ENCODE measurements at places on chromosomes 6 and 20.

DNA sequence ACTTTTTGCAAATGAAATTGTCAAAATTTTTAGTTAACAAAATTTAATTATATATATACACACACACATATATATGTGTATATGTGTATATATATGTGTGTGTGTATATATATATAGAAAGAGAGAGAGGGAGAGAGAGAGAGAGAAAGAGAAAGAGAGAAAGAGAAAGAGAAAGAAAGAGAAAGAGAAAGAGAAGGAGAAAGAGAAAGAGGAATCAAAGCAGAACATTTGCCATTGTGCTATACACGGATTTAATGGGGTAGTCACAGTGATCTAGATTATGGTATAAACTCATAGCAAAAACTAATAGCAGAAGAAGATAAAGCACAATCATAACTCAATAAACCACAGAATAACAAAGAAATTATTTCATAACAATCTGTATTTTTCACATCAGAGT, 126.7 kb downstream of the DST start:
- no peak for DNase-seq

- no peak for DNase-seq
These were observed 49.9 kb upstream of the PBOV1 start for GRCh38 chr6:138267971-138268895.

DNA sequence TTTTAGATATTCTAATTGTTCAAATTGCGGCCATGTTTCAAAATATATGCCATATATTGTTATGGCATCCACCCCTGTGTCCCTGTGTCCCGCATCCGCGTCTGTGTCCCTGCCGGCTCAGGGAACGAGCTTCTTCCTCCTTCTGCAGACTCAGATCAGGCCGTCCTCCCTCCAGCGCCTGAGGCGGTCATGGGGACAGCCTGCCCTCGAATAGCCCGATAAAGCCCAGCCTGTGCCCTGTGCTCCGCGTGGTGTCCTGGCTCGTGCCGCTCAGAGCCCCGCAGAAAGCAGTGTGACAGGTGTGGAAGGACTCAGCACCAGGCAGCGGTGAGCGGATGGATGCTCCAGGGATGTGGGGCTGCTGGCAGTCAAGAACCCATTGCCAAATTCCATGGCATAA, 663.4 kb upstream of the DEFB115 start:
- DNase-seq, result no peak

GRCh38 chr6:141914646-141915045, 218.1 kb upstream of the GJE1 start:
- no peak for DNase-seq

DNA sequence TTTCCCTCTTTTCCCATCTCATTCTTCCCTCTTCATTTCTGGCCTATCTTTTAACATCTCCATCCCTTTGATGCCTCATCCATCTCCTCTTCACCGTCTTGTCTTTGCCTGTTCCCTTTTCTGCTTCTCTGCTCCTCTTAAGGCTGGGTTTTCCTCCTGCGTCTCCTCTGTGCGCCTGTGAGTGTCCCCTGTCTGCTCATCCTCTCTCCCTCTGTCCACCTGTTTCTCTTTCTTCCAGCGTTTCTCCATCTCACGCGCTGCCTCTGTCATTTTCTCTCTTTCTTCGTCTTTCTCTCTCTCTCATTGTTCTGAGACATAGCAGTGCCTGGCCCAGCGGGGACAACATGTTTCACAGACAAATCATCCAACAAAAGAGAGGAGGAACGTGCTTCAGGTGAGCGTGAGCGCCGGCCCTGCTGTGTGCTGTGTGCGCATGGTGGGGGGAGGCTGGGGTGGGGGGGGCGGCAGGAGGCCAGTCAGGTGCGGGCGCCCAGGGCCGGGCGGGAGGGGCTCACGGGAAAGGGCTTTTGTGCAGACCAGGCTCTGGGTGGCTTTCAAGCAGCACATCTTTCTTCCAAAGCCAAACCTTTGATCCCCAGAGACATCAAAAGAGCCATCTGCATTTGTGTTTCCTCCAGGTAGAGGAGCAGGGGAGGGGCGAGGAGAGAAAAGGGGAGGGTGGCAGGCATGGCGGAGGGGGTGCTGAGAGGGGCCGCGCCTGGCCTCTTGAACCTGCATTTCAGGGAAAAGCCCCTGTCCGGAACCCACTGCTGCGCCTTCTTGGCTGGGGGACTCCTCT, 121.3 kb downstream of the VEGFA start:
- DNase-seq, result no peak

DNA sequence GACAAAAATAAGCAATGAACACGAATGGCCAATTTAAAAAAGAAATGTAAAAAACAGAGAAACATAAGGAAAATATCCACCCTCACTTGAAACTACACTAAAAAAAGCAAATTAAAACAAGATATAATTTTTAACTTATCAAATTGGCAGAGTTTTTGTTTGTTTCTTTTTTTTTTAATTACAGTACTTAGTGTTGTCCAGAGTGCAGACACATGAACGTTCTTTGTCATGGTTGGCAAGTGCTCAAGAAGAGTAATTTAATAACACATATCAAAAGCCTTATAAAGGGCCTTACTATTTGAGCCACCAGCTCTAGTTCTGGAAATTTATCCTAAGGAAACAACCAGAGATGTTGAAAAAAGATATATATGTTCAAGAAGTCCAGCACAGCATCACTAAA, 142.3 kb downstream of the ATXN1 start:
- no peak for DNase-seq

- no peak for DNase-seq
These were observed 66.9 kb downstream of the RIPOR3 start for GRCh38 chr20:50624351-50625016.

DNA sequence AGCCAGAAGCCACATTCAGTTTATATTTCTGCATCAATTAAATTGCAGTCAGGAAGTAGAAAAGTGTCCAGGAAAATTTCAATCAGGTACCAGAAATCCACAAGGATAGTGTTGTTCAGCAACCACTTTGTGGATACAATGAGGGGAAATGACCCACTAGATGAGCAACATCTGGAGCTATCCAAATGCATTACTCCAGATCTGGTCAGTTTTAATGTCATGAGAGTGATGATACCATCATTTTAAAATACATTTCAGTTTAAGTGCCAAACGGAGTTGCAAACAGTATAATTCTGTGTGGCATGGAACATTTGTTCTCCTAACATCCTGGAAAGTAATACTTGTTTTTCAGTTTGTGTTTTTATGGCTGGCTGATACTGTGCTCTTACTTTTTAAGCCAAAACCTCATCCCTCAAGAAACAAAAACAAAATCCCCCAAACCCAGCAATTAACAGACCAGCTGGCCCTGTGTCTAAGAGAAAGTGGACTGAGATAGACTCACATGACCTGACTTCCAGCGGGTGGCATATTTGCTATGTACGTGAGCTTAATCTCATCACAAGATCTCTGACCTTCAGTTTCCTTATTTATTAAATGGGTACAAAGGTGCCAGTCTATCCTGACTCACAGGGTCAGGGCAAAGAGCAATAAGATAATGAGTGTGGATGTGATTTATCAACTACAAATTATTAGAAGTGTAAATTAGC, 58.8 kb upstream of the CNKSR3 start:
- DNase-seq, result no peak

DNA sequence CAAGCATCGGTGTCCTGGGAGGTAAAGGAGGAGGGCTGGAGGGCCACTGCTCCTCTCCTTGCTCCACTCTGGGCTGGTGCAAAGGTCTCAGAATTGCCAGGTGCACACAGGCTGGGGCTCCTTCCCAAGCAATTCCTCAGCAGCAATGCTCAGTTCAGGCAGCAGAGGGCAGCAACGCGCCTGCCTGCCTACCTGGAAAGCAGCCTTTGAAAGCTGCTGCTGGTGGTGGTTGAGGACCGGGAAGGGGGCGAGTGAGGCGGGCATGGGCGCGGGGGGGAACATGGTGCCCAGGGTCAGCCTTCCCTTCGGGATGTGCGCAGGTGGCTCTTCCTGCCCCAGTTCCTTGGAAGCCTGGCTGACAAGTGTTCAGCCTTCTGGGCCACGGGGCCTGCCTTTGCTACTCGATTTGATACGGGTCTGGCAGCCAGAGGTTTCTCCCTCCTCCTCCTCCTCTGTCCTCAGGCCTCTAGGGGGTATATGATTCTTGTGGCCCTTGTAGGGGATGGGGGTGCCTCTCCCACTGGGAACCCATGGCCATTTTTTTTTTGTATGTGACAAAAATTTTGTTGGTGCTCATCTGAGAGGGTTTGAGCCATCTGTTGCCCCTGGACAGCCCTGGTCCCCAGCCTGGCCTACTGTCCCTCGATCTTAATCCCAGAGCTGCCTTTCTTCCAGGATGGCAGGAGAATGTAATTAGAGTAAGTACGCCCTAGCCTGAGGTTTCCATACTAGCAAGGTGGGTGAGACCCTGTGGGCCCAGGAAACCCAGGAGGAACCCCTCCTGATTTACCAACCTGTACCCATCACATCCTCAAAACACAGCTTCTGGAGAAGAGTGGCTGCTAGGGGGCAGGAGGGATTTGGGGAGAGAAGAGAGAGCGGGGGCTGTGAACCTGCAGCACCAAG, 20.1 kb downstream of the MRPS18A start:
- DNase-seq, result peak; percentile 69

- DNase-seq, result no peak
These were observed 454.2 kb downstream of the GRIK2 start for GRCh38 chr6:101847690-101848089.

All from fibroblast of skin of back (primary cell).